Stimulated activated CD8-positive, alpha-beta memory T cell treated with anti-CD3 and anti-CD28 coated beads, Interleukin-15, amount 100 ng/mL, for 1 hour (primary cell): ENCODE measurements at places on chromosomes 12 and 14.

- no peak for DNase-seq
These were observed 64.9 kb upstream of the PCED1B start for GRCh38 chr12:47014474-47014873.

DNA sequence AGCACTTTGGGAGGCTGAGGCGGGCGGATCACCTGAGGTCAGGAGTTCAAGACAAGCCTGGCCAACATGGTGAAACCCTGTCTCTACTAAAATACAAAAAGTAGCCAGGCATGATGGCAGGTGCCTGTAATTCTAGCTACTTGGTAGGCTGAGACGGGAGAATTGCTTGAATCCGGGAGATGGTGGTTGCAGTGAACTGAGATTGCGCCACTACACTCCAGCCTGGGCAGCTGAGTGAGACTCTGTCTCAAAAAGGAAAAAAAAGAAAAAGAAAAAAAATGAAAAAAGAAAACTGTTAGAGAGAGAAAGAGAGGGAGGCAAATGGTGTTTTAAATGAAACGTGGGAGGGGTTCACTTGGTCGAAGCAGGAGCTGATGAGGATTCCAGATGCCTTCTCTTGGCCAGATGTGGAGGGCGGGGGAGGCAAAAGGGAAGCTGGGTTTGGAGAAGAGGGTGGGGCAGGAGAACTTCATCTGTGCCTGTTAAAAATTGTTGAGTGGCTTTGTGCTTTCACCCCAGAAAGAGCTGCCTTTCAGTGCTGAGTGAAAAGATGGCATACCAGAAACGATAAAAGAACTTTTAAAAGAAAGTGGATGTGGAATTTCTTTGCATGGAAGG, 1.1 kb downstream of the EMP1 start:
- no peak for DNase-seq

DNA sequence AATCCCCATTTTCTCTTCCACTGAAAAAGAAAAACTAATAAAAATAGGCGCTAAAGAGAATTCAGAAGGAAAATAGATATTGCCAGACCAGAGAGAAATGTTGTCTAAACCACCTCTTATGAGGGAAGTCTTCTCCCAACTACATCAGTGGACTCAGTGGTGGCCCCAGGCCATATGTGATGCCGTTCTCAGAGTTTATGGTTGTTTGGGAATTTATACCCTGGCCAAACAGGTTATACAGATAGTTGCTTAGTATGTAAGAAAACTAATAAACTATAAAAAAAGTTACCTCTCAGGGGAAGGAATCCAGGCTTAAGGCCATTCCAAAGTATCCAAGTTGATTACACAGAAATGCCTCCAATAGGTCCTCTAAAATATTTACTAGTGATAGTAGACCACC, 103.4 kb upstream of the RBM19 start:
- no peak for DNase-seq

DNA sequence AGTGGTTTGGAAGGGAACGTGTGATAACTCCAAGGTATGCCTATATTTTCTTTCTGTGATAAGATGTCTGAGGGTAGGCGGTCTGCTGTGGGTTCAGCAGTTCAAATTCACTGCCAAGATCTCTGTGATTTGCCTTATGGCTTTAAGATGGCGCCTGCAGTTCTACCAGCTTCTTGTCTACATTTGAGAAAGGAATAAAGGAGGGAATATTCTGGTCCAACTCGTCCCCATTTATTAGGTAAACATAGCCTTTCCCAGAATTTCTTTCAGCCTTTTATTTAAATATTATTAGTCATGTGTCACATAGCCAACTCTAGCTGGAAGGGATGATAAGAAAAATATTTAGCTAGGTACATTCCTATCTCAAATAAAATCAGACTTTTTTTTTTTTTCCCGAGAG, 48.8 kb downstream of the KCNJ8 start:
- DNase-seq: no peak

- DNase-seq: no peak
These were observed 1.8 kb upstream of the LRFN5 start for GRCh38 chr14:41604721-41605531.

GRCh38 chr12:46546634-46547273, 174.2 kb upstream of the SLC38A2 start:
- no peak for DNase-seq

- DNase-seq: no peak
These were observed 65.5 kb downstream of the PTPRR start for GRCh38 chr12:70854881-70855568.

DNA sequence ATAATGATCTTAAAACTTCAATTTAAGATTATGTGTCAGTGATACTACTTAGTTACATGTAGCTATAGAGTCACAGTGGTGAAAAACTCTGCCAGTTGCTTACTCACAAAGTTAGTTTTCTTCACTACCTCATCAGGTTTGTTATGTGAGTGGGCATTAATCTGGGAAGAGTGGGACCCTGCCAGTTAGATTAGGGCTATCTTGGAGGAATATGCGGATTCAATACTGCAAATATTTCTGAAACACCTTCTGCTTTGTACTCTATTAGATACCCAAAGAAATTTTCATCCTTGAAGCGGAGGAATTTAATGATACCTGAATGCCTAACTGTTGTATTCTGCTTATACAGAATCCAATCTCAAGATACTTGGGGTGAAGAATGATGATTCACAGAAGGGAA, 25.1 kb downstream of the ZNF268 start:
- no peak for DNase-seq

DNA sequence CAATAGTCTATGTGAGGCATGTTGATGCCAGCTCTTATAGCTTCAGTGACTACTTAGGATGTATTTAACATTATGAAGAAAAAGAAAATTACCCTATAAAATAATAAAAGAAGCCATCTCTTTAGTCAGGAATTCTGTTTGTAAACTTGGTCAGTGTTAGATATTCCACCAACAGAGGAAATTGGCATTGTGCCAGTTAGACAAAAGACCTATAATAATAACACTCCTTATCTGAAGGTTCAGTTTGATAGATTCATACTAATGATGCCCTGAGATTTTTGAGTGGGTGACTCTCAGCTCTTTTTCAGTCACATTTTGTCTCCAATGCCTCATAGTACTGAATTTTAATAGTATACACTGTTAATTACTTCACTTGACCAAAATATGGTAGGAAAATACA, 6.6 kb downstream of the SYT10 start:
- DNase-seq: no peak

GRCh38 chr12:38956337-38956736, 50.9 kb upstream of the CPNE8 start:
- DNase-seq: no peak

DNA sequence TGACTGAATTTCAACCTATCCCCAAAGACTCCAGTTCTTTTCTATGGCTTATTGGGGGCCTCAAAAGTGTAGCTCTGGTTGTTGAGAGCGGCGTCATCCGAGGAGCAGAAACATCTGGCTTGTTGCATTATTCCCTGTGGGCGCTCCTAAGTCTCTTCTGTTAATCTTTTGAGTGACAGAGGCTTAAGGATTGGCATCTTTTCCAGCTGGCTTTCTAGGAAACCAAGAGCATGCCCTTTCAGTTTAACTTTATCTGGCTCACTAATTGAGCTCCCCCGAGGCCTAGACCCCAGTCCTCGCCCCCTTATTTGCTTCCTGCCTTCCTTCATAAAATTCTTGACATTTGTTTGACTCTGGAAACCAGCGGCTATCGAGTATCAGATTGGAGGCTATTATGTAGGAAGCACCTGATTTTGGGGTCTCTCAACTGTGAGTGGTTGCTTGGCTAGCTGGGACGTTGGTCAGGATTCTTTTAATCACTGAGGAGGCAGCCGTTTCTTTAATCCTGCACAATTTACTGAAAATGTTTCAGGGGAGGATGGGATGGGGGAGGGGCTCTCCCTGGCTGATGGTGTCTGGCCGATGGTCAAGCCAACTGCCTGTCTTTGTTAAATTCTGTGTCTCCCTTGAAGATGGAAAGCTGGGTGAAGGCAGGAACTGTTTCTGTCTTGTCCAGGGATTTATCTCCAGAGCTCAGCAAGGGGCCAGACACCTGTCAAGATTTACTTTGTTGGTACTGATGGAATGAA, 3.1 kb downstream of the SMOC1 start:
- no peak for DNase-seq

GRCh38 chr12:102631274-102631673, 150.9 kb upstream of the IGF1 start:
- DNase-seq: no peak

DNA sequence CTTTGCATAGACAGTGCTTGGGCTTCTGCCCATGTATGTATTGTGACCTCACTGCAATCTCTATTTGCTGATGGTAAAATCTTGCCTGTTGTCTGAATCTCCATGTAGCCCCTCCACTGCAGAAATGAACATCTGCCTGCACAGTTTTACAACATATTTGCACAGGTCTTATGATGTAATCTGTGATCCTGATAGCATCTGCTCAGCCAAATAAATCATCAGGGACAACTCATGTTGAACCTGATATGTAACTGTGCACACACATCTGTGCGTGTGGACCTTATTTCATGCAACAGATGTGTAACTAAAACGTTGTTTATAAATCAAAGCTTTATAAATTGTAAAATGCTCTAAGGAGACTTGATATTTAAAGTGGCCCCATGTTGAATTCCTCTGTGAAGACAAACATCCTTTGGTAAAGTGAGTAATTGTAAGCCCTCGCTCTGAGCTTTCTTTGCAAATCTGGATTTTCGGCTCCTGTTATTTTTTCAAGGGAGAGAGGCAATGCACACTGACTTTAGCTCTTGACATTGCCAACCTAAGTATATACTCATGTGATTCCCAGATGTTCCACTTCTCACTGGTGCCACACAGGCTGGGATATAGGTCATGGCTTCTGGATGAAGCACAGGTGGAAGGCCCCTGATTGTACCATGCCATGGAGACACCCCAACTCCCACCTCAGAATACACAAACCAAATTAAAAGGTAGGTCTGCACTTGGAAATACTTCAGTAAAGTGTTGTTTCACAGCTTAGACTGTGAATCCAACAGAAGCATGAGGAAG, 371.3 kb downstream of the GRIN2B start:
- DNase-seq: no peak

GRCh38 chr12:118187751-118188435, 52.0 kb downstream of the PEBP1 start:
- DNase-seq: no peak

GRCh38 chr14:89391123-89391522, 25.9 kb downstream of the FOXN3 start:
- no peak for DNase-seq
